ENCODE measurements at places on chromosomes 3 and 15.
A peak's percentile ranks its signal among the peaks of the same experiment; 100 is the strongest.

GRCh38 chr3:128366136-128366535 lies 100.6 kb downstream of the DNAJB8 start:
- DNase-seq: no peak

GRCh38 chr3:134652409-134652831 lies 1.6 kb upstream of the KY start:
- no peak for DNase-seq

DNA sequence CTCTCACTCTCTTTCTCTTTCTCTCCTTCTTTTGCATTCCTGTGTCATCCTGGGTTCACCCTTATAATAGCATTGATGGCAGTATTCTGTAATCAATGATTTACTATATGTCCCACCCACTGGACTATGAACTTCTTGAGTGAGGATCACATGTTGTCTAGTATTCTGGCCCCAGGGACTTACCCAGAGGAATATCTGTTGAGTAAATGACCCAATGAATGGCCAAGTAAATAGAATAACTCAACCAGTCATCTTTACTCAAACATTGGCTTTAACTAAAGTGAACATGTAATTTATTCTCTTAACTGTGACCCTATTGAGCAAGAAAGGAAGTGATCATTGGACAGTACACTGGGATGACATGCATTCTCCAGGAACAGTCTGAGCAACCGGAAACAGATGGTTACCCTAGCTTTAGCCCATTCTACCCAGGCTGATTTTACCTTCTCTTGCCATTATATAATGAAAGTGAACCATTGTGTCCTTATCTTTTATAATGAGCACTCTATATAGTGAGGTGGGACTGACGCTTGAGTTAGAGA lies 94.5 kb upstream of the SOX14 start:
- DNase-seq: no peak

- no peak for DNase-seq
Observed at GRCh38 chr15:70493376-70493775, 270.0 kb downstream of the UACA start.

- no peak for DNase-seq
Observed at GRCh38 chr3:187978433-187979011, 175.4 kb upstream of the LPP start.

DNA sequence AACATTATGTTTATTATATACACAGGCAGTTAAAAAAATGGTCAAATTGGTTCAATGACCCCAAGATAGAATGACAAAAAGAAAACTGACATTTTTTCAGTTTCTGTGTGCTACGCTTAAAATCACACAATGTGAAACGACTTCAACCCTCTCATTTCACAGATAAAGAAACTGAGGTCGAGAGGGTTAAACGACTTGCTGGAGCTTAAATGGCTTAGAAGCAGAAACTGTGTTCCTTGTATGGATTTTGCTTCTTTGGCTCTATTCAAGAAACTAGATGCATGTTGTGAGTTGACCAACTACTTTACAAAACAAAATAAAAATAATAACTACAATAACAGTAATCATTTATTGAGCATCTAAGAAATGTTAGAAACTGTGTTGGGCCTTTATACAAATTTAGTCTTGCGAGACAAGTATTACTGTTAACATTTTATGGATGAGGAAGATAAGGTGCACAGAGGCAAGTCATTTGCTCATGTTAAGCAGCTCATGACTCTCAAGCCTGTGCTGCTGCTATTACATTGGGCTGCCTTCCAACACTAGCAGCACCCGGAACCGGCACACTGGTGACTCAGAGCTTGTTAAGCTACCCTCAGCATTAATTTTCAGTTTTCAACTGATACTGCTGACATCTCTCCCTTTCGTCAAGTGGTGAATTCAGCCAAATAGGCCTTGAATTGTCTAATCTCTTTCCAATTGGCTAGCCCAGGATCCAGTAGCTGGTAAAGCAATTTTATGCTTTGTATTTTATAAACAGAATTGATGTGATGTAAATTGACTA lies 487.6 kb downstream of the NAALADL2 start:
- peak; percentile 52 for DNase-seq

DNA sequence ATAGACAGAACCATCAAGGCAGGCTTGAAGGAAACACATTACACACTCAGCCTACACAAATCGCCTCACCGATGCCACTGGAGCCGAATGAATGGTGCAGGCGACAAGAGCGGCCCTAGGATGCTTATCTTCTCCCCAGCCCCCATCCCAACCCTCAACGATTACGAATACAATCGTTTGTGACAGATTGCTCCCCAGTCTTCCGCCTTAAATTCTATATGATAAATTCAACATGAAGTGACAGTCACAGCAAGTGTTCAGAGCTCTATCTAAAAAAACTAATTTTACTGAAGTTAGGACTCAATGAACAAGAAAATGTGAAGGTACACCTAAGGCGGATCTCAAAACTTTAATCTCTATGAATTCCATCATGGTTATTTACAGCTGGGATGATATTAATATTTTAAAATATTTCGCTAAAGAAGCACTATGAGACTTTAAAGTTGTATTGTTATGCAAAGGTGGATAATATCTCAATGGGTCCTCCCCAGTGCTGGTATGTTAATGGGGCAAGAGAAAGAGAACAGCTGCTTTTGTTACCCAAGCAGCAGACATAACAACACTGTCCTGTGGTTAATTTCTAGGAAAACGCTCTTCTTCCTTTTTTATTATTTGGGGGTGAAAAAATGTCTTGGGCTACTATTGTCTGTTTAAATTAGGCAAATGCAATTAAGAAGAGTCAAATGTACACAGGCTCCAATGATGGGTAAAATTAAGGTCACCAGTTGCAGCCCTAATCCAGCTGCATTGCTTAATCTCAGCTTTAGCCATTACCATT lies 147.6 kb upstream of the NR2F2 start:
- DNase-seq: no peak

GRCh38 chr3:119945291-119945690 lies 149.0 kb downstream of the GSK3B start:
- no peak for DNase-seq

- no peak for DNase-seq
Observed at GRCh38 chr15:74616996-74617395, 1.4 kb downstream of the CLK3 start.

DNA sequence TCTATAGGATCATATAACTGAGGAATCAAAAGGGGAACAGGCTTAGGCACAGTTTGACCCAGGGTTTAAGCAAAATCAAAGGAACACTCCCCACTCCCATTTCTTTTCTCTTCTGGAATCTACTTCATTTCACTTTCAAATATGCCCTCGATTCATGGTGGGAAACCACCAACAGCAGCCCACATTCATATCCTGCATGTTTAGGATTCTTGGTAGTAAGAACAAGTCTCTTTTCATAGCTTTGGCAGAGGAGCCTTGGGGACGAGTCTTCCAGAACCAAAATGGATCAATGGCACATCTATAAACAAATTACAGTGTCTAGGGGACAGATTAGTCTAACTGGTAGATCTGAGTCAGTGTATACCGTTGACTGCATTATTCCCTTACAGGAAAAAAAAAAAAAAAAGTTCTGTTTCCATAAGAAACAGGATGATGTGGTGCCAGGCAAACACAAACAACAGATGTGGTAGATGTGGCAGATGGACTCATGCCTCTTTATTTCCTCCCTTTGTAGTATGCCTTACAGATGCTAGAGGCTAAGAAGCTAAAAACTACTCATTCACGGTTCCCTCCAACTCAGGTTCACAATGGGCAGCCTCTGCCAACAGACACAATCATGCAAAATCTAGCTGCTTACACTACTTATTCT lies 578.3 kb upstream of the ADAMTS9 start:
- DNase-seq: no peak

GRCh38 chr3:77042882-77043281 lies 3.0 kb downstream of the ROBO2 start:
- DNase-seq: no peak

DNA sequence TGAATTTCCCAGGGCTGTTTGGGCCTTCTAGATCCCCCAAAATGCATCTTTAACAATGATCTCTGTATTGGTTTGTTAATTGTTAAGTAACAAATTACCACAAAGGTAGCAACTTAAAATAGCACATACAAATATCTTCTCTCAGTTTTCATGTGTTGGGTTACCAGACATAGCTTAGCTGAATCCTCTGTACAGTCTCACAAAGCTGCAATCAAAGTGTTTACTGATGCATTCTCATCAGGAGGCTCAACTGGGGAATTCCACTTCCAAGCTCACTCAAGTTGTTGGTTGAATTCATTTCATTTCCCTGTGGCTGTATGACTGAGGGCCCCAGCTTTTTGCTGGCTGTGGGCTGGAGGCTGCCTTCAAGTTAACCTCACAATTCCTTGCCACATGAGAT lies 297.6 kb downstream of the RPLP1 start:
- no peak for DNase-seq

Measured in amniotic stem cell (primary cell).